ENCODE measurements at places on chromosomes 7 and 10.

DNA sequence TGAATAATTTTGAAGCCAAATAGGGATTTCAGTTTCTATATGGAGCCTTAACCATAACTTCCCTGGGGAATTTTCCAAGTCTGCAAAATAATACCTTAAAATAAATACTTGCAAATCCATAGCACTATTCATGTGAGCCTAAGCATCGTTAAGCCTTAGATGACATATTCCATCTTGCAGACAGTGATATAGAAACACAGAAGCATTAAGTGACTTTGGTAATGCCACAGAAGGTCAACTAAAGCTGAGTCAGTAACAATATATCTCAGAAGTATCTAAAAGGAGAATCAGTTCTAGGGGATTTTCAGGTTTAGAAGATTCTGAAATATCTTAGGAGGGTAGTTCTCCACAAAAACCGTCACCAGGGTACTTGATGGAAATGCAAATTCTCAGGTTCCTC, 163.4 kb upstream of the COL1A2 start:
- DNase-seq = no peak

GRCh38 chr7:44569959-44570358, 3.7 kb downstream of the DDX56 start:
- no peak for DNase-seq

- DNase-seq = no peak
These were observed 484.5 kb downstream of the TNS3 start for GRCh38 chr7:47097431-47097830.

DNA sequence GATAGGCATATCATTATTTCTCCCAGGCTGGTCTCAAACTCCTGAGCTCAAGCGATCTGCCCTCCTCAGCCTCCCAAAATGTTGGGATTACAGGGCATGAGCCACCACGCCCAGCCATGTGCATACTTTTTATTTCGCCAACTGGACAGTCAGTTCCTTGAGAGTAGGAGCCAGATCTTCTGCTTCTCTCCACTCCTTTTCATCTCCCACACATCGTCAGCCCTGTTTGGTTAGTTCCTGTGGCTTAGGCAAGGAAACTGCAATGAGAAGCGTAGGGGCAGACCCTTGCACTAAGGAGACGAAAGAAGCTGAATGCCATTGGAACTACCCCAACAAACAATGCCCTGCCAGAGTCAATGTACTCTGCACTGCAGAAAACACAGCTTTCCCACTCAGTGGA, 178.2 kb downstream of the TRIL start:
- DNase-seq = no peak

- DNase-seq = no peak
These were observed 181.2 kb downstream of the KCNMA1 start for GRCh38 chr10:77456414-77456813.

DNA sequence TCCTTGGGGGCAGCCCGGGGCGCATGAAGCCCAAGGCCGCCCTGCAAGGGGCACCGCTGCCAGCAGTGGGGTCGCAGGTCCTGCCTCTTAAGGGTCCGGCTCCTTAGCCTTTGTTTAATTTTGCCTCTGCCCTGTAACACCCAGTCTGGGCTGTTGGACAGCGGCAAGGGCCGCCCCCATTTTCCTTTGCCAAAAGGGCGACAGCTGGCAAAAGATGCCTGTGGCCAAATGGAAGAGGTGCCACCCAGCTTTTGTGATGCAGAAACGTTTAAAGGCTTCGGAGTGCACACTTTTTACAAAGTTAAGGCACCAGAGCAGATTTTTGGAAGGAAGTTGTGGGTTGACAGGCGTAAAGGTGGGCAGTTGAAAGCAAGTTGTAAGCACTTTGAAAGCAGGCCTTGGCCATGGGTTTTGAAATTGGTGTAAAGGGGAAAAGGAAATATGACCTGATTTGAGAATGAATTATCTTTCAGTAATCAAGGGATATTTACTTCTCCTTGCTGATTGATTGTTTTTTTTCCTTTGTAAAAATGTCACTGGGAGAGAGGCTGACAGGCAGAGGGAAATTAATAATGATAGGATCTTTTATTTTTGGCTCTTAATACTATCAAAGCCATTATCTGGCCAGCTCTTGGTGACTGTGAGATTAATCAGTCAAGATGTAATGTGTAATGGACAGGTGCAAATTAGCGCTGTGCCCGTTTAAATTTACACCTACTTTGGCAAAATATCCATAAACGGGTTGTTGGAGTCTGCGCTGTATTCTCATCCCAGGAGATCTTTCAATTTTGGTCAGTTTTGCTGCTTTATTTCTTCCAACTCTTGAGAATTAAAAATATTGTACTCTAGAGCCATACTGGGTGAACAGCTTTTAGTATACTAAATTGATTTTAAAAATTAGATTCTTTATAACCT, 1.2 kb downstream of the CASD1 start:
- DNase-seq = peak; percentile 3

- no peak for DNase-seq
These were observed 858.4 kb downstream of the GRID1 start for GRCh38 chr10:85508159-85508558.

GRCh38 chr7:155418304-155418703, 39.6 kb upstream of the EN2 start:
- DNase-seq = no peak

GRCh38 chr10:649798-650440, 39.5 kb downstream of the DIP2C start:
- no peak for DNase-seq

DNA sequence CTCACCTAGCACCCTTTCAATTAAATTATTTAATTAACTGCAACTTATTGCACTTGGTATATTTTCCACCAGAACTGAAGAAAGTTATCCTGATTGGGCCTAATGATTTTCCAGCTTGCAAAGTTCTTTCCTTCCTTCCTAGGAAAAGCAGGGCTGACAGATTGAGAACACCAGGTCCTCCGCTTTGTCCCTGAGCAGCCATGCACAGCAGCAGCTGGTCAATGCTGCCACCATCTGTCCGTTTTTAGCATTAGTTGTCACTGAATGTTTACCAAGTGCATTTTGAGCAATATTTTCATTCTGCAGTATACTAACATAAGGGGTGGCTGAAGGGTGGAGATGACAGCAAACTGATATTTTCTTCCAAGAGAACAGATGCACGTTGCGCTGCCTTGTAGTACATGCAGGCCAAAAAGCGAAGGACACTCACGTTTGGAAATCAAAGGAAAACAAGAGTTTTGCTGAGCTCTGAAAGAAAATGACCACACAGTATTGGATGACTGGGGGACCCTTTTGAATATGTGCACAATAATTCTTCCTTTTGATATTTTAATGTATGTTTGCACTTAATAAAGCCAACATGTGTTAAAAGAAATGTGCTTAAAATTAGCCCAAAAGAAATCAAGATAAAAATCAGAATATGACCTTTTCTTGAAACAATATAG, 248.8 kb upstream of the PTN start:
- DNase-seq = no peak

DNA sequence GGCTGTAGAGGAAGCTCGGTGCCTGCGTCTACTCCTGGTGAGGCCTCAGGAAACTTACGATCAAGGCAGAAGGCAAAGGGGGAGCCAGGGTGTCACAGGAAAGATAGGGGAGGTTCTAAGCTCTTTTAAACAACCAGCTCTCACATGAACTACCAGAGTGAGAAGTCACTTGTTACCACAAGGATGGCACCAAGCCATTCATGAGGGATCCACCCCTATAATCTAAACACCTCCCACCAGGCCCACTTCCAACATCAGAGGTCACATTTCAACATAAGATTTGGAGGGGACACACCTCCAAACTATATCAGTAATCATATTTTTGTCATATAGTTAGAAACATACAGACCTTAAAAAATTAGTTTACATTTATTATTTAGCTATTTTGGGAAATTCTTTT, 9.4 kb downstream of the NOC3L start:
- no peak for DNase-seq

GRCh38 chr10:96339383-96339782, 19.4 kb downstream of the OPALIN start:
- DNase-seq = no peak

- no peak for DNase-seq
These were observed 18.7 kb upstream of the RAB18 start for GRCh38 chr10:27485368-27485767.

DNA sequence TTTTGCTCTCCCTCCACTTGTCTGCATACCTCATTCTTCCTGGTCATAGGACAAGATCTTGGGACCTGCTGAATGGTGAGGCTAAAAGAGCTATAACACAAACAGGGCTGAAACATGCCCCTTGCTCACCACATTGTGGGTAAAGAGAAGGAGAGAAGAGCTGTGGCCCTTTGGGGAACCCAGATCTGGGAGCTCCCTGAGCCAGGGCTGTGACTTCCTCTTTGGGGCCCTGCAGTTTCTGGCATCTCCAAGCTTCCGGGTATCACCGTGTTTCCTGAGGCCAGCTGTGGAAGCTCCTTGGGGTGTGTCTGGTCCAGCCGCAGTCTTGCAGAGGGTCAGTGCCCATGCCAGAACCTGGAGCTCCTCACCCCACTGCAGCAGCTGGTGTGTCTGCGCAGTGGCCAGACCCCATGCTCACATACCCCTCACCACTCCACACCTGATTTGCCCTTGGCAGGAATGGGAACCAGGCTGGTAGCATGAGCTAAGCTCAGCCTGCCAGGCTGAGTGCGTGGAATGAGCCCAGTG, 34.0 kb downstream of the DKK1 start:
- no peak for DNase-seq

DNA sequence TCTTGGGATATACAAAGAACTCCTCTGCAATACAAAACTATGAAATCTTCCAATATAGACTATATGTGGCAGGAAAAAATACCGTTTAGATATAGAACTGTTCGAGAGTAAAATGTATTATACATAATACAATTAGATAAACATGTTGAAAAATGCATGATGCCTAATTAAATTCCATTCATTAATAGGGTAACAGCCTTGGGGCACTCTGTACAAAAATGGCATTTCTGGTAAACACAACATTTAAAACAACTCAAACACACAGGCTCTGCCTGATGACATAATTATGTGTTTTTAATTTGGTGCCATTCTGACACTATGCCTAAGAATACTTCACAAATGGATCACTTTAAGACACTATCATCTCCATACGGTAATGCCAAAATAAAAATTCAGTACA, 180.9 kb downstream of the FAM107B start:
- no peak for DNase-seq

DNA sequence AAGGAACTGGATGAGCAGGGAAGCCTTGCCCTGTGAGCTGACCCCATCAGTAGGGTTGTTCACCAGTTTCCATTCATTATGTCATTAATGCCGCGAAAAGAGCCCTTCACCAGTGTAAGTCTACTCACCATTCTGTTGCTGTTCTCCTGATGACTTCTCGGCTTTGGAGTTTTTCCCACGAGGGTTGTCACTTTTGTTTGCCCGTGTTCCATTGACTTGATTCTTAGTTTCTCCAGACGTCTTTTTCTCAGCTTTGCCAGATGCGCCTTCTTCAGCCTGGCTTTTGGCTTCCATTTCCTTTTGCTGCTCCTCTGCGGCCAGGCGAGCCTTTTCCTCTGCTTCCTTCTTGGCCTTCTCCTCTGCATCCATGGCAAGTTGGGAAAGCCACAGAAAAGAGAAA, 128.8 kb downstream of the PPP1R17 start:
- DNase-seq = no peak

DNA sequence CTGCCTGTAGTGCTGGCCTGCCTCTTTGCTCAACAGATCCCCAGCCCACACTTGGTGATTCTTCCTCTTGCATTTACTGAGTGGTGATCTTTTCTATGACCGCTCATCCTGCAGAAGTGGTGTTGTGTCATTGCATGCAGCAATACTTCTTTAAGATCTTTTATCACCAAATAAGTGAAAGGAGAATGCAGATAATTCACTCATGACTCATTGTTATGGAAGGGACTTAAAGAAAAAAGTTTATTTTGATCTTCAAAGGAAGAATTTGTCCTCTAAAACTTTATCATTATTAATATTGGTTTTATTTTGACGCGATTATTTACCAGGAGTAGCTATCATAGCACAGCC, 489.1 kb upstream of the CELF2 start:
- no peak for DNase-seq

- DNase-seq = no peak
These were observed 296.6 kb upstream of the ETV1 start for GRCh38 chr7:14286036-14286435.

- DNase-seq = no peak
These were observed 1.9 kb upstream of the ZNF775 start for GRCh38 chr7:150377196-150377595.
